ENCODE measurements at places on chromosomes 3 and 15.

GRCh38 chr3:36579746-36580145 lies 184.6 kb downstream of the DCLK3 start:
- no peak for DNase-seq

DNA sequence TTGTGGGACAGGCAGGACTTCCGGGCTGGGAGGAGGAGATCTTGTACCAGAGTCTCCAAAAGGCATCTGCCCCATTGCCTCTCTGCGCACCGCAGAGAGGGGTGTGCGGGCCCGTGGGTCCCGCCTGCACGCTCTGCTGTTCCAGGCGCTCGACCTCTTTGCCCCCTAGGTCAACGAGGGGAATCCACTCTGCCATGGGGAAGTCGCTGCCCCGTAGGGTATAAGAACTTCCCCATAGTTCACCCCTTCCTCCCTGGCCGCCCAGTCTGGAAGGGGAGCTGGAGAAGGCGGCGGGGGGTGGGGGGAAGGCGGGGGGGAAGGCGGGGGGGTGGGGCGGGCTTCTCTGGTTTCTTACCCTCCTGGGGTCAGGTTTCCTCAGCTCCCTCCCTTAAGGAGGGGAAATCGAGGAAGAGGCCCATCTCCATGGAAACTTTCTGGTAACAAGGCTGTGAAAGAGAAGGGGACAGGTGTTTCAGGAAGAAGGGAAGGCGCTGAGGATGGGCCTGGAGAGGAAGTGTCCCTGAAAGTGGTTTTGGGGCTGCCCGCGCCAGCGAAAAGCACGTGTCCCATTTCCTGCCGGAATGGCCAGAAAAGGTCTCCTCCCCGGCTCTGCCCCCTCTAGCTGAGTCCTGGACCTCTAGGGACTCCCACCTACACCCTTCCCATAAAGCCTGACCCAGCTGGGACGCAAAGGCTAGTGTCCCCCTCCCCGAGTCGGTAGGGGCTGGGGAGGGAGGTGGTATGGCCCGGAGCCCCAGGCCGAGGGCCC lies 27.5 kb downstream of the NR1I2 start:
- no peak for DNase-seq

DNA sequence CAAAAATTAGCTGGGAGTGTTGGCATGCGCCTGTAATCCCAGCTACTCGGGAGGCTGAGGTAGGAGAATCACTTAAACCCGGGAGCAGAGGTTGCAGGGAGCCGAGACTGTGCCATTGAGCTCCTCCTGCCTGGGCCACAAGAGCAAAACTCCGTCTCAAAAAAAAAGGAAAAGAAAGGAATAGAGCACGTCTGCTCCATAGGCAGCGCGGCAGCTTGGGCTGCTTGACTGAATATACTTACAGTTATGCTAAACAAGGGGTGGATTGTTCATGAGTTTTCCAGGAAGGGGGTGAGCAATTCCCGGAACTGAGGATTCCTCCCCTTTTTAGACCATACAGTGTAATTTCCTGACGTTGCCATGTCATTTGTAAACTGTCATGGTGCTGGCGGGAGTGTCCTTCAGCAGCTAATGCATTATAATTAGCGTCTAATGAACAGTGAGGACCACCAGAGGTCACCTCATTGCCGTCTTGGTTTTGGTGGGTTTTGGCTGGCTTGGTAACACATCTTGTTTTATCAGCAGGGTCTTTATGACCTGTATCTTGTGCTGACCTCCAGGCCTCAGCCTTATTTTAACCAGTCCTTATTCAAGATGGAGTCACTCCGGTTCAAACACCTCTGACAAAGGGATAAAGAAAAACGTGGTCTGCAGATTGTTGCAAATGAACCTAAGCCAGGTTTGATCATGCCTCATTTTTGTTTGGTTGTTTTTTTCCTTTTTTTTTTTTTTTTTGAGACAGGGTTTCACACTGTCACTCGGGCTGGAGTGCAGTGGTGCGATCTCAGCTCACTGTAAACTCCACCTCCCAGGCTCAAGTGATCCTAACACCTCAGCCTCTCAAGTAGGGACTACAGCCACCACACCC lies 24.9 kb upstream of the SENP5 start:
- no peak for DNase-seq

DNA sequence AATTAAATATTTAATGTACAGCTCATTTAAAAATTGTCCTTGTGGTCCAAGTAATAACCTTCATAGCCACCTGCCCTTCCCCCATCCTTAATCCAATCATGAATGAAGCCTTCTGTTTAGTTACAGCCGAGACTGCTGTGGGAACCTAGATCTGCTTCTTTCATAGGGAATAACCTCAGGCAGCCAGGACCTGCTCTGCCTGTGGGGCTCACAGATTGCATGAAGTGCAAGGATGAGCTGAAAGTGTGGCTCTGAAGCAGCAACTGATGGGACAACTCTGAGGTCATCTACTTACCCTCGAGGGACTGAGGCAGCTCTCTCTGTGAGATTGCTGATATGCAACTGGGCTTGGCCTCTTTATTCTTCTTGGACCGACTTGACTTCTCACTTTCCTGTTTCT lies 169.8 kb downstream of the POTEB3 start:
- no peak for DNase-seq

GRCh38 chr15:68770216-68770615 lies 50.5 kb downstream of the ANP32A start:
- DNase-seq = no peak

GRCh38 chr3:112365636-112366035 lies 32.7 kb downstream of the CD200 start:
- no peak for DNase-seq

GRCh38 chr3:187230011-187230410 lies 32.7 kb downstream of the RTP1 start:
- no peak for DNase-seq

DNA sequence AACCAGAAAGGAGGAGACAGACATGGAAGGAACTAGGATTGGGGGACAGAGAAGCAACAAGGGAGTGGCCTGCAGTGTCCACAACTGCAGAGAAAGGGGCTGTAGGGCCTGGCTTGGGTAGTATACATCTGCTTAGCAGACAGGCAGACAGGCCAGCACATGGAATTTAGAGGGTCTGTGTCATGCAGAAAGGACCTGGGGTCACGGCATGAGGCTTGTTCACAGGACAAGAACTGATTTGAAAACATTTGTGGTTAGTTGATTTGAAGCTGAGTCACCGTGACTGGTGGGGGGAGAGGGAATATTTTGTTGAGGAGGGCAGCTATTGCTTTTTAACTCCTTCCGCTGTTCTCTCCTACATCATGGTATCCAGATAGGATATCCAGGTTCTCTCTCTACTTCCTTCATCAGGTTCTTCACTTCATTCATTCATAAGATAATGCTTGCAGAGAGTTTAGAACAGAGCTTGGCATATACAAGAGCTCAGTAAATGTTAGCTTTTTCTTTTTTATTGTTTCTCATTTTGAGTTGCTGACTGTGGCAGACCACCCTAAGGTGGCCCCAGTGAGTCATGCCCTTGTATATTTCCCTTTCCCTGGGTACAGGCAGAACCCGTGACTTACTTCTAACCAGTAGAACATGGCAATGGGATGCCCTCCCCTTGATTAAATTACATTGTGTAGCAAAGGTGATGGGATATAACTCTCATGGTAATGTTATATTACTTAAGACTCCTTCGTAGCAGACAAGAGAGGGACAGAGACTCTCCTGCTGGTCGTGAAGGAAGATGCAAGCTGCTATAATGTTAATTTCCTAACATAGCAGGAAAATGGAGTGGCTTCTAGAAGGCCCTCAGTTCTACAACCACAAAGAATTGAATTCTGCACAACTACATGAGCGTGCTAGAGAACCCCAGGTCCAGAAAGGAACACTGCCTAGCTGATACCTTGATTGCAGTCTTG lies 95.0 kb upstream of the NMNAT3 start:
- no peak for DNase-seq

Data from NCI-H774 (cell line).